Activated CD8-positive, alpha-beta T cell treated with anti-CD3 and anti-CD28 coated beads, Interleukin-2, amount 10 ng/mL, durations not matched to agents 7 days and 5 days (primary cell): ENCODE measurements at places on chromosomes 7 and 10.

DNA sequence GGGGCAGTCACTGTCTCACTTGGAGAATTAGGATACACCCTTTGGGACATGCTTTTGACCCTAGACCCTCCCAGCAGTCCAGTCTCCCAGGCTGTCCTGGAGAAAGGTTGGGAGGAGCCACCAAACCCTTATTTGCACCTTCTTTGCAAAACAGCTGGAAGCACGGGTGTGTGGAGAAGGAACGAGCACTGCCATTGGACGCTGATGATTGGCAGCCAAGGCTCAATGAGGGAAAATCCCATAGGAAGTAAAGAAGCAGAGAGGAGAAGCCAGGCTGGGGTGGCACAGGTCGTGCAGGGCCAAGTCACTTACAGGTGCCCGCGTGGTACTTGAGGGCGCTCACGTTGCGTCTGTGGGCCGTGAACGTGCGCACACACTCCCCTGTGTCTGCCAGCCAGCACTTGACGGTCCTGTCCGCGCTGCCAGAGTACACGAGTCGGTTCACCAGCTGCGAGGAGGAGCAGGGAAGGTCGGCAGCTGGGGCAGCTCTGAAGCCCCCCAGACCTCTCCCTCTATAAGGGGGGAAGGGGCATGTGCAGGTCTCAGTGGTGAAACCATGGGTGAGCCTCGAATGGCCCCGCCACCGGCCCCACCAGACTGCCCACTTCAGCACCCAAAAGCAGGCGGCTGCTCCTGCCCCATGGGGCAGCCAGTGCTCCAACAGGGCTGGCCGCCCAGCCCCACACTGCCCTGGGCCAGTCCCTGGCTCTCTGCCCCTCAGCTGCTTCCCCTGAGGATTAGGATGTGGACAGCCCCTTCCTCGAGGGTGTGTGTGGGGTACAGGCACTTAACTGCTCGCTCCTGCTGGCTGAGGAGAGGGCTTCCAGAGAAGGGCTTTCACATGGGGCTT, 24.8 kb downstream of the WDR86 start:
- no peak for DNase-seq

GRCh38 chr10:61397175-61397986, 55.8 kb downstream of the TMEM26 start:
- no peak for DNase-seq

GRCh38 chr7:155680864-155681263, 36.4 kb downstream of the RBM33 start:
- DNase-seq = no peak

DNA sequence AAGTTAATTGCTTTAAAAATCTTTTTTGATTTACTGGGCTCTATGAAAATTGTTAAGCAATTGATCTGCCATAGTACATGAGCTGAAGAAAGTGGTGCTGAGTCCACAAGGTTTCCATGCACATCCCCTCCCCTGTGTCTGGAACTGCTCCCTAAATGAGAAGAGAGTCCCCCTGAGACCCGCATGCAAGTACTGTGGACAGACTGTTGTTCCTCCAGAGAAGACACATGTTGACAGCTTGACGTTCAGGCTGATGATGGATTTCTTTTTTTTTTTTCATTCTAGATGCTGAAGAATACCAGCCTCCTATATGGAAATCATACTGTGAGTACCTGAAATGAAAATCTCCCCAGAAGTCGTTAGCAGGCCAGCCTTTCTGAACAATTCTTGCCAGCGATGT, 159.8 kb downstream of the CHN2 start:
- no peak for DNase-seq

DNA sequence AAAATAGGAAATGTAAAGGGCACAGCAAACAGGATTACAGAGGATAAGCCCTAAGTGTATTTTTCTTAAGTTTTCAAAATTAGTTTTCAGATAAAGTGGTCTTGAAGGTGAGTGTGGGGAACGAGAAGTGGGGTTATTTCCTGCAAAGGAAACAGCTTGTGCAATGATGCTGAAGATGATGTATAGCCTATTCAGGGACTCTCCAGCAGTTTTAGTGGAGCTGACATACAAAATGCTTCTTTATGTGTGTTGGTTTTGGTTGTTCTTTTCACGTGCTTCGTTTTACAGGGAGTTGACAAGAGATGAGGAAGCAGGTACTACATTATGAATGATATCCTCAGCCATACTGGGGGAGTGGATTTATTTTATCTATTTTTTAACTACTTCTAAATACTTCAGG, 20.5 kb downstream of the CASD1 start:
- no peak for DNase-seq
